Kidney (tissue), 22 donors: ENCODE measurements at places on chromosomes 5 and 9. TPM values are rescaled to one million over a fixed set of nuclear protein-coding genes. Genes with fewer than 3 reads are reported as not detected.

ZNF484 gene
- 13.5 TPM for total RNA-seq

- no peak for DNase-seq
- H3K4me1 ChIP-seq: no peaks in the 10 kb centered on the region
- no peaks in the 10 kb centered on the region for H3K36me3 ChIP-seq
- H3K27me3 ChIP-seq: no peaks in the 10 kb centered on the region
Measured at GRCh38 chr5:158349987-158350386, 491.0 kb upstream of the CLINT1 start.

GRCh38 chr5:147610798-147611197 lies 100.9 kb upstream of the DPYSL3 start:
- no peaks in the 10 kb centered on the region for H3K4me1 ChIP-seq
- H3K36me3 ChIP-seq: no peaks in the 10 kb centered on the region
- no peak overlapping the region for H3K4me3 ChIP-seq
- no peak overlapping the region for H3K27ac ChIP-seq
- no peaks in the 10 kb centered on the region for H3K27me3 ChIP-seq
- peak; percentile 41 for DNase-seq

GRCh38 chr5:180519098-180519497 lies 24.9 kb downstream of the CNOT6 start:
- H3K4me1 ChIP-seq: peaks cover 6% of the 10 kb centered on the region
- no peak overlapping the region for H3K4me3 ChIP-seq
- H3K36me3 ChIP-seq: no peaks in the 10 kb centered on the region
- no peaks in the 10 kb centered on the region for H3K27me3 ChIP-seq
- no peak overlapping the region for H3K27ac ChIP-seq

DNA sequence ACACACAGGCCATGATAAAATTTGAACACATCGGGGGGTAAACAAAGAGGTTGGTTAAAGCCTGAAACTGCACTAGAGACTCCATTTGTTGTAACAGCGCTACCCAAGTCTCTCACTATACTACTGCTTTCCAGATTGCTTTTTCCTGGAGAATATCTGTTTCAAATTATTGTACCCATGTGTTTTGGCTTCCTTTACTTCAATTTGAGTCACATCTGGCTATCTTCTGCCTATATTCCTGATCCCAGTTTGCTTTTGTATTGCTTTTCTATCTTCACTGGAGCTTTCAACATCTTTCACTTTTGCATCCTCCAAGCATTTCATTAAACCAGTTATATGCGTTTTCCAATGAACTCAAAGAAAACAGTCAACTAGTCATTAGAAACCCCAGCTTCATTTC lies 404.7 kb downstream of the MLLT3 start:
- H3K27me3 ChIP-seq: no peaks in the 10 kb centered on the region
- no peak for DNase-seq
- H3K27ac ChIP-seq: no peak overlapping the region
- H3K36me3 ChIP-seq: no peaks in the 10 kb centered on the region
- no peaks in the 10 kb centered on the region for H3K4me1 ChIP-seq

DNA sequence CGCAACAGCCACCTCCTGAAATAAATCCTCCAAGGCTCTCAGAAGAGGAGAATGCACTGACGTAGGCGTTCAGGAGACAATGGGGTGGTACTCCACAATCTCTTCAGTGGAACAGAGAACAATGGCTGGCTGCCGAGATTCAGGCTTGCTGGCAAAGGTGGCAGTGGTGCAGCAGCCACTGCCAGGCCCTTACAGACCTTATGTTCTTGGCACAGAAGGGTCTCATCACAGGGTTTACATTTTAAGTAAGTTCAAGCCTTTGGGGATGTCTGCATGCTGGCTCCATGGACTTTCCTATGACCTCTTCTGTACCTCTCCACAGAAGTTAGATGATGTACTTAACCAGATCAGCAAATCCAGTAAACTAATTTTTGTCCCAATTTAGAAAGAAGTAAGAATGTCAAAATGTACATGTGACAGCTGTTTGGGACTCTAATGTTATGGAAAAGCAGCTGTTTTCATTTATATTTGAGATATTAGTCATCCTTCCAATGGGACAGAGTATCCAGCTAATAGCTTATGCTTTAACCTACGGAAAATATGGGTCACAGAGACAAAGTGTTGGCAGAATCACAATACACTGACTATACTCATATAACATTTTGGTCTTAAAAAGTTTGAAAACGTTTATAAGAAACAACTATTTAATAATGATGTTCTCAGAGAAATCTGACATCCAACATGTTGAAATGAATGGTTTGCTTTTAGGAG lies 180.9 kb downstream of the MAPKAP1 start:
- no peak overlapping the region for H3K4me3 ChIP-seq
- no peak for DNase-seq
- H3K27me3 ChIP-seq: no peaks in the 10 kb centered on the region
- peaks cover 12% of the 10 kb centered on the region for H3K4me1 ChIP-seq
- no peak overlapping the region for H3K27ac ChIP-seq
- peaks cover 3% of the 10 kb centered on the region for H3K36me3 ChIP-seq

DNA sequence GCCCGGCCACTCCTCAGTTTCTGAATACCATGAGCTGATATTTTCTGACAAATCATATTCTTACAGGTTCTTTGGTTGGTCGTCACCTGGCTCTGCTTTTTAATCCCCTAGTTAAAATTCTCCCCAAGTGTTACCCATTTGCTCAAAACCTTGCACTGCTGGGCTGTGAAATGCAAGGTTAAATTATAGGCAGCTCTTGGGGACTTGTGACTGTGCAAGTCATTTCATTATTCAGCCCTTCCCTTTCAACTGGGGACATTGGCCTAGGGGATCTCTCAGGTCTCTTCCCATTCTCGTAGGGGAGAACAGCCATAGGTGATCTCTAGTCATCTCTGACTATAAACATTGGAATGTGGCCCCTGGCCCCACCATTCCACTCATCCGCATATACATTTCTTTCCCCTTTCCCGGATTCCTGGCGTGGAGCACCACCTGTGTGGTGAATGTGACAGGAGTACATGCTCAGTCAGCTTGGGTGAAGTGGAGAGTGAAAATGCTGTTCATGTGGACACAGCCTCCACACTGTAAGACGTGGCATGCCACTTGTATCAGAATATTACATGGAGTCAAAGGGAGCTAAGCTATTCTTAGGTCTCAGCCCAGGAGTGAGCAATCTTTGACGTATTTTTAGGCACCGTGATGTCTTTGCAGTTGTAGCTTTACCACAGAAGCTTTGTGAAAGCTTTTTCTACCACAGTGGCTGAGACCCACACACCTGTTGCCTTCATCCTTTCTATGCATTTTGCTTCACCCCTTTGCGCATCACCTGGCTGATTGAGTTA lies 386.7 kb downstream of the KDM4C start:
- no peak for DNase-seq
- no peaks in the 10 kb centered on the region for H3K4me1 ChIP-seq
- H3K4me3 ChIP-seq: no peak overlapping the region
- H3K36me3 ChIP-seq: no peaks in the 10 kb centered on the region

DNA sequence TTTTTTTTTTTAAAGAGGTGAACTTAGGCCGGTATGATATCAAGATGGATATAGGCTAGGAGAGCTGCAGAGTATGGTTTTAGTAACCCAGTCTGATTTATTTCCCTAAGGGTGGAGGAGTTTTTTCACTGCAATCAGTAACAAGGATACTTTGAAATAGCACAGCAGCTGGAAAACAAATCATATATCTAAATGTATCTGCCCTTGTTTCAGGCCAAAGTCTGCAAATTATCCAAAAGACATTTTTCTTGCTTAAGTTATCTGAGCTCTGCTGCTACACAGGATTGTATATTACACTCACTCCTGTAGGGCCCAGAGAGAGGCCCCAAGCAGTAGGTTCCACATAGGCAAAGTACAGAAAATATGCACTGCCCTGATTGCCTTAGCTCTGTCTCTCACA lies 222.4 kb downstream of the NTRK2 start:
- no peak overlapping the region for H3K27ac ChIP-seq
- H3K27me3 ChIP-seq: no peaks in the 10 kb centered on the region
- H3K36me3 ChIP-seq: no peaks in the 10 kb centered on the region
- no peak for DNase-seq
- no peaks in the 10 kb centered on the region for H3K4me1 ChIP-seq
